ENCODE measurements at places on chromosomes 11 and 22. TPM values are rescaled to one million over a fixed set of nuclear protein-coding genes. Genes with fewer than 3 reads are reported as not detected.

DNA sequence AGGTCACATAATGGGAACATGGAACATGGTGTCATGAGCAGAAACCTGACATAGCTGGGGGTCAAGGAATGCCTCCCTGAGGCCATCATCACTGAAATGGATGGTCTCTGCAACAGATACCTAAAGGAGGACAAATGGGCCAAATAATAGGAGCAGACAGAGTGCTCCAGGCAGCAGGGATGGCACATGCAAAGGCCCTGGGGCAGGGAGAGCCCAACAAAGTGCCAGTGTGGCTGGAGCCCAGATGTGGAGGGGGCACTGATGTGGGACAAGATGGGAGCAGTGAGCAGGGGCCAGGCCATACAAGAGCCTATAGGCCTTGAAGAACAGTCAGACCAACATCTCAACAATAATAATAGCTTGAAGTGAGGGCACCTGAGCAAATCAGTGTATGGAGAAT, 497.8 kb downstream of the MN1 start:
- DNase-seq, result no peak

DNA sequence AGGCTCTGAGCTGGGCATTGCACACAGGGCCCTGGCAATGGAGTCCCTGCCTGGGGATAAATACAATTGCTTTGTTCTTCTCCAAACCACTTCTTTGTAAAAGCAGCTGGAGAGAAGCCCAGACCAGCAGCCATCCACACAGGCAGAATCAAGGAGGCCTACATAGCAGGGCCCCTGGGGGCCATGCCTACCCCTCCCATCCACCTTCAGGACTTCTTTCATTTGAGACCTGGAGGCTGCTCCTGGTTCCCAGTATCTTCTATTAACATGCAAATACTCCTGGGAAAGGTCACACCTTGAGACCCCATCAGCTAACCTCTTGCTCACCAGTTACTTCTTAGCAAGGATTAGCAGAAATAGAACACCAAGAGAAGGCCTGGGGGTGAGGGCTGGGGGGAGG, 511.1 kb downstream of the SOX6 start:
- DNase-seq, result no peak

DNA sequence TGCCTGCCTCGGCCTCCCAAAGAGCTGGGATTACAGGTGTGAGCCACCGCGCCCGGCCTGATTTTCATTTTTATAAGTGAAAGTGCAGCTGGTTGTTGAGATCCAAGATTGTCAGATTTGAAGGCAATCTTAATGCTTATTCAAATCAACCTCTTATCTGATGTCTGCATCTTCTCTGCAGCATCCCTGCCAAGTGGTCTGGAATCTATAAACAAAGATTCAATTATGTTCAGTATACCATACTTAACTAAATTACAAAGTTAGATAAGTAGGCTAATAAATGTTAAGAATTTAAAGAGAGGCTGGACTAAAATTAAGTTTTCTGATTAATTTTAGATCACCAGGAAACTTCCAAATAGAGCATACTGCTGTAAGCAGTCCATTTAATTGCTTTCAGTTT, 53.8 kb downstream of the POLD3 start:
- DNase-seq, result no peak

PGA5 gene
- total RNA-seq, result not detected

KBTBD3 gene
- 10.8 TPM for total RNA-seq

TIGD3 gene
- 0.43 TPM for total RNA-seq

LRRC75B gene
- 10.8 TPM for total RNA-seq

Measured in upper lobe of right lung (tissue), 1 donor.